ENCODE measurements at places on chromosomes 1 and 21. TPM values are rescaled to one million over a fixed set of nuclear protein-coding genes. Genes with fewer than 3 reads are reported as not detected.

SPRR2F gene
- not detected for total RNA-seq

GJB3 gene
- total RNA-seq: under 0.01 TPM

NBPF4 gene
- not detected for total RNA-seq

FALEC gene
- not detected for total RNA-seq

SYCP1 gene
- total RNA-seq: not detected

CTH gene
- total RNA-seq: 5.7 TPM

KCNE1 gene
- total RNA-seq: 0.59 TPM

NR0B2 gene
- total RNA-seq: not detected

OR2T2 gene
- not detected for total RNA-seq

ANKRD34A gene
- total RNA-seq: 2.0 TPM

OR2T29 gene
- not detected for total RNA-seq

GBP1 gene
- total RNA-seq: 14.0 TPM

PADI2 gene
- total RNA-seq: not detected

GOLT1A gene
- not detected for total RNA-seq

DPYD gene
- 76.4 TPM for total RNA-seq

ZBED6 gene
- 27.2 TPM for total RNA-seq

PALMD gene
- total RNA-seq: 0.37 TPM

RNU1-2 gene
- under 0.01 TPM for total RNA-seq

GNAI3 gene
- total RNA-seq: 14.0 TPM

CLDN8 gene
- total RNA-seq: not detected

FAM151A gene
- total RNA-seq: not detected

PDZK1IP1 gene
- total RNA-seq: not detected

IGSF3 gene
- total RNA-seq: 0.39 TPM

MROH7 gene
- 0.37 TPM for total RNA-seq

CD1E gene
- not detected for total RNA-seq
